ENCODE measurements at places on chromosomes 3 and 15. TPM values are rescaled to one million over a fixed set of nuclear protein-coding genes. Genes with fewer than 3 reads are reported as not detected.

Gene FES
- total RNA-seq, result 0.16 TPM

DNA sequence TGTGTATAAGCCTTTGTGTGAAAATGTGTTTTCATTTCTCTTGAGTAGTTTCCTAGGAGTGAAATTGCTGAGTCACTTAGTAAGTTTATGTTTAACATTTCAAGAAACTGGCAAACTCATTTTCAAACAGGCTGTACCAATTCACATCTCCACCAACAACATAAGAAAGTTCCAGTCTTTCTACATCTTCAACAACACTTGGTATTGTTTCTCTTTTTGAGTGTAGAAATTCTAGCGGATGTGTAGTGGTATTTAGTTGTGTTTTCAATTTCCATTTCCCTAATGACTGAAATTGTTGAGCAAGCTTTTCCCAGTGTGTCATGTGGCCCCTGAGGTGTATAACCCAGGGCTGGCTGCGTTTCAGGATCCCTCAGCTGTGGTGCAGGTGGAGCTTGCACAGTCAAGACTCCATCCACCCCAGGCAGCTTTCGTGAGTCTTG lies 258.5 kb downstream of the PDCD6IP start:
- no peak for DNase-seq

DNA sequence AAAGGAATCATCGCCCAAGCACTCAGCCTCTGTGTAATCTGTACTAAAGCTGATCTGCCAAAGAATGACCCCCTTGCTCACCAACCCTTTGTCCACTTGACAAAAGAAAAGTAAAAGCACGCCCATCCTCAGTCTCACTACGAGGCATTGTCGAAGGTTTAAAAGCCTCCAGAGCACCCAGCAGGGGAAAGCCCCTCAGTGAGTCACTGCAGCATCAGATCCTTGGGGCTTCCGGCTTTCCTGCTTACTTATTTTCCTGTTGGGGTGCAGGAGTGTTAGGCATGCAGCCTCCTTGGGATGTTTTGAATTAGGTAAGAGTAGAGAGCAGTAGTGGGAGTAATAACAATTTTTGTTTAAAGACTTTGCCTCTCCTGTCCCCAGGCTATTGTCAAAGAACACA lies 216.1 kb downstream of the MTHFS start:
- no peak for DNase-seq

Gene KLHL18
- 14.9 TPM for total RNA-seq

GRCh38 chr15:74383286-74383685 lies 15.8 kb upstream of the CYP11A1 start:
- DNase-seq, result no peak

- no peak for DNase-seq
Observed at GRCh38 chr3:99647081-99647480, 8.7 kb downstream of the COL8A1 start.

GRCh38 chr3:87798567-87798947 lies 260.2 kb downstream of the CGGBP1 start:
- no peak for DNase-seq

DNA sequence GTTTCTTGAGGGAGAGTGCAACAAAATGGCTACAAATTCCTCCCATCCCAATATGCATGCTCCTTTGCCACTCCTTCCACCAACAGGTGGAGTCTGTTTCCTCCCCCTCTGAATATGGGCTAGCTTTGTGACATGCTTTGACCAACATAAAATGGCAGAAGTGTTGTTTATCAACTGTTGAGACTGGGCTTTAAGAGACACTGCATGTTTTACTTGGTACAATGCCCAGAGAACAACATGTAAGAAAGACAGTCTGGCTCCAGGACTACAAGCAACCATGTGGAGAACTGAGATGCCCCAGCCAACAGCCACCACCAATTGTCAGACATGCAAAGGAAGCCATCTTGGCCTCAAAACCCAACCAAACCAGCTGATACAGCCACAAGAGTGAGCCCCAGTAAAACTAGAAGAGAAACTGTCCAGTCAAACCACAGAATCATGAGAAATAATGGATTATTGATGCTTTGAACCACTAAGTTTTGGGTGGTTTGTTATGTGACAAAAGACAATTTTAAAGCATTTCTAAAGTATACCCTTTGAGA lies 40.5 kb downstream of the NUDT16 start:
- DNase-seq, result no peak

DNA sequence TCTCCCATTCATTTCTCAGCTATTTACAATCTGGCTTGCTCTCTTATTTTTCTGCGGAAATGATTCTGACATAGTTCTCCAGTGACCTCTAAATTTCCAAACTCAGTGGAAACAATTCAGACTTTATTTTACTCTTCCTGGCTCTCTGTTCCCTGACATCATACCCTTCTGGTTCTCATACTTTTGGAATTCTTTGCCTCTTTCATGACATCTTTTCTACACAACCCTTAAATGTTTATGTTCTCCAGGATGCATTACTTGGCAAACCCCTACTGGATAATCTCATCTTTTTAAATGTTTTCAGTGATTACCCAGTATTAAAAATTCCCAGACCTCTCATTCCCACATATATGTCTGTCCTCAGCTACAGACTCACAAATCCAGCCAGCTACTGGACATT lies 23.9 kb upstream of the PLSCR4 start:
- DNase-seq, result peak; percentile 63

Gene GPR149
- total RNA-seq, result not detected

- no peak for DNase-seq
Observed at GRCh38 chr3:42501321-42501680, 1.1 kb upstream of the VIPR1 start.

DNA sequence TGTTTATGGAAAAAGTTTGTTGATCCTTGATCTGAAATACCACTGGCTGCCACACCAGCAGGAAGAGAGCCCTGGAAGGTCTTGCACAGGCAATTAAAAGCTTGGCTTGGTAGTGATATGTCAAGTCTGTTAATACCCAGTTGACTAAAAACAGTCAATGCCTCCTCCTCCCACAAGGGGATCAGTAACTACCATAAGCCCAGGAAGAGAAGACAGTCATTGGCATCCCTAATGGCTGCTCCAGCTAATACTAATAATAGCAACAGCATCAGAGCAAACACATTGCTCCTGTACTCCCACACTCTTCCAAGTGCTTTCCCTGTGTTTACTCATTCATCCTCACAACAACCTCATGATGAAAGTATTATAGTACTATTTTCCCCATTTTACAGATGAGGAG lies 528.6 kb downstream of the TAFA4 start:
- no peak for DNase-seq

DNA sequence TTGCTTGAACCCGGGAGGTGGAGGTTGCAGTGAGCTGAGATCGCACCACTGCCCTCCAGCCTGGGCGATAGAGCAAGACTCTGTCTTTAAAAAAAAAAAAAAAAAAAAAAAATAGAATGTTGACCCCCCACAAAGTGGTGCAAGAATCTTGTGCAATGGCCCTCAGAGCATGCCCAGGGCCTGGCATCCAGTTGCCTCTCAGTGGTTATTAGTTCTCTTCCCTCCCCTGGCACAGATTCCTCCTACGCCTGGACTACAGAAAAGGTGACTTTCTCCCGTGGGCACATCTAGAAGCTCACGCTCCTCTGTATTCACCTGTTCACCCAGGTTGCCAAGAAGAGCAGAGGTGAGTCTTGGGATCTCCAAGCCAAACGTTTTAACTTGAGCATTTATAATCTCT lies 36.7 kb downstream of the ACSBG1 start:
- no peak for DNase-seq

- DNase-seq, result no peak
Observed at GRCh38 chr15:70439880-70440279, 323.5 kb downstream of the UACA start.

DNA sequence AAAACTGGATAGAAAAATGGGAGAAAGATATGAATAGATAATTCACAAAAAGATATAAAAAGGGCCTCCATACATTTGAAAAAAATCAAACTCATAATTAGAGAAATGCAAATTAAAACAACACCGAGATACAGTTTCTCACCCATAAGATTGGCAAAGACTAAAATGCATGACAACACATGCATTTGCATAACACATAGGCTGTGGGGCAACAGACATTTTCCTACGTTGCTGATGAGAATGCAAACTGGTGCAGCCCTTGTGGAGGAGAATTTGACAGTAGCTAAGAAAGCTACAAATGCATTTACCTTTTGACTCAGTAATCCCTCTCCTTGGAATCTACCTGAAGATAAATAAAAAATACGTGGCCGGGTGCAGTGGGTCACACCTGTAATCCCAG lies 11.4 kb upstream of the CAND2 start:
- no peak for DNase-seq

DNA sequence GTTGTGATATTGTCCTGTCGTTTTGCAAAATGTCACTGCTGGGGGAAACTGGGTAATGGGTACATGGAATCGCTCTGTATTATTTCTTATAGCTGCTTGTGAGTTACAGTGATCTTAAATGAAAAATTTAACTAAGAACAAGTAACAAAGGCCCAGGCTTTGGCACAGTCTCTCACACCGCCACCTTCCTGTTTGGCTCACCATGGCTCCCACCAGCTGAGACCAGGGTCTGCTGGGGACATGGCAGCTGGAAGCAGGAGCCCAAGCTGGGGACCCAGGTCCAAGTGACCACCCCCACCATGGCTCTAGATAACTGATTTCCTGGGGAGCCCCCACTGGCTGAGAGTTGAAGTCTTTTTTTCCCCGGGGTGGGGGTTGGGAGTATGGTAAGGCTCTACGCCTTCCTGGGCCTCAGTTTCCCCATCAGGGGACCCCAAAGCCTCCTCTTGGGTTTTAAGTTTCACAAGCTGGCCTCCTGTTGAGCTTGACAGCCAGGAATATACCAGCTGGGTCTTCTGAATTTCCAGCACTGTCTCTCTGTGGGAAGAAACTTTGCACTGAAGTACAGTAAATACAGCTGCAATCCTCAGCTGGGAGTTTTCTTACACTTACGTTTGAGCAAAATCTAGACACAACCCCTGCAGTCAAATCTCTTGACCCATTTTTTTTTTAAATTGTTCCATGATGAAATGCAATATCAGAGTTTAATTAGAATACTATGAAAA lies 26.1 kb downstream of the ABTB1 start:
- DNase-seq, result no peak

Gene UBAP1L
- total RNA-seq, result 31.5 TPM

GRCh38 chr3:105362021-105362665 lies 4.6 kb upstream of the ALCAM start:
- no peak for DNase-seq

DNA sequence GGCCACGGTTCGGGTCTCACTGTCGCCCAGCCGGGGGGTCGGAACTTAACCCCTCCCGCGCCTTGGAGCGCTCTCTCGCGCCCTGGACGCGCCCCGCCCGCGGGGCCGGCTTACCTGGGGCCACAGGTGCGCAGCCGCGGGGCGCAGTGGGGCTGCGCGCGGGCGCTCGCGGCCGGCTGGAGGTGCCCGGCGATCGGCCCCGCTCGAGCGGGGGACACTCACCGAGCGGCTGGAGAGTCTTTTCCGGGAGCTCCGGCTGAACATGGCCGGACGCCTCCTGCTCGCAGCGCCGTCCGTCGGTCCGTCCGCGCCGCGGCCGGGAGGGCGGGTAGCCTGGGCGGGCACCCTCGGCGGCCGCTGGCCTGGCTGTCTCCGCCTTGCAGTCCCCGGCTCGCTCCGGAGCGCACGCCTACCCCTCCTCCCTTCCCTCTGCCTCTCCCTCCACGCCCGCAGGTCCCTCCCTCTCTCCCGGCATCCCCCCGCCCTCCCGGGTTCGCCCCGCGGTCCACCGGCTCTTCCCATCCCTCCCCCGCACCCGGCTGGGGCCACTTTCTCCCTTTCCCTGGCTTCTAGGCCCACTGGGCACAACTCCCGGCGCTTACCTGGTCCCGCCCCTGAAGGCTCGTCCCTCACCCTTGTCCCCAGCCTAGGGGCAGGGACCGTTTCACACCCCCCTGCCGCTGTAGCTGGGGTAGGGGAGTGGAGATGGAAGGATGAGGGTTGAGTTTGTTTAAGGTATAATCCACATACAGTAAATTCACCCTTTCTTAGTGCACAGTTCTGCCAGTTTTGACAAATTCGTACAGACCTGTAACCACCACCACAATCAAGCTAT lies 220.1 kb upstream of the PRICKLE2 start:
- DNase-seq, result peak; percentile 14

Gene NEK10
- total RNA-seq, result 0.32 TPM

Gene RBPMS2
- 1.4 TPM for total RNA-seq

- no peak for DNase-seq
Observed at GRCh38 chr3:60854791-60855190, 396.5 kb downstream of the FHIT start.

Gene ISLR
- not detected for total RNA-seq

DNA sequence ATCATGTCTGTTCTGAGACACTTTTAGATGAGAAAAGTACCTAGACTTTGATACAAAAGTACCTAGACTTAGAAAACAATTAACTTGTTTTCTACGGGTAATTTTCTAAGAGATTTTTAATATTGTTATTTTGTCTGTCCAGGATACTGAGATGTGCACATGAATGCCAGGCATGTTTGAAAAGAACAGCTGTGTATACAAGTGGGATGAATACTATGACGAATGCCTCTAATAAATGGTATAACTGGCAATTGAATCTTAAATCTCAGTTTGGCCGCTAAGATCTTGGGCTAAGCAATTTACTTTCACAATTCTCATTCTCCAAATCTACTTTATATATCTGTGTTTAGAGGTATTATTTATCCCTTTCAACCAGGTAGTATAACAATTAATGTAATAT lies 207.4 kb downstream of the CBLB start:
- DNase-seq, result no peak

GRCh38 chr3:187623285-187623814 lies 46.8 kb downstream of the SST start:
- peak; percentile 84 for DNase-seq

DNA sequence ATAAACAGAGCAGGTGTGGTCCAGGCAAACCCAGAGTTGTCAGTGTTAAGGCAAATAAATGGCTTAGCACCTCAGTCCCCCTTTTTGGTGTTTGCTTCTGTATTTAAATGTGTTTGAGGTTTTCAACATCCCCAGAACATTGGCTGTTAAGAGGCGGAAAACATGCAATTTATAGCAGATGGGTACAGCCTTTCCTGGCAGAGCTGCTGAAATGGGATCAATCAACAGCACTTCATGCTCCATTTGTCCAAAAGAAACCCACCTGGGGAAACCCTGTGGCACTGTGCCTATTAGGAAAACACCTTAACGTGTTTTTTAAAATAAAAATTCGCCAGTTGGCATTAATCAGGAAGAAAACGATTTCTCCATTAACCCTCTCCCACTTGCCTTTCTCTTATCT lies 135.4 kb downstream of the MCTP2 start:
- no peak for DNase-seq

Gene POPDC2
- total RNA-seq, result 0.08 TPM

GRCh38 chr15:55683376-55683775 lies 59.6 kb downstream of the PRTG start:
- no peak for DNase-seq

All from SK-MEL-5 (cell line).